Mesenchymal stem cell (in vitro differentiated cells and primary cell): ENCODE measurements at places on chromosomes 2 and 18.
A peak's percentile ranks its signal among the peaks of the same experiment; 100 is the strongest.

DNA sequence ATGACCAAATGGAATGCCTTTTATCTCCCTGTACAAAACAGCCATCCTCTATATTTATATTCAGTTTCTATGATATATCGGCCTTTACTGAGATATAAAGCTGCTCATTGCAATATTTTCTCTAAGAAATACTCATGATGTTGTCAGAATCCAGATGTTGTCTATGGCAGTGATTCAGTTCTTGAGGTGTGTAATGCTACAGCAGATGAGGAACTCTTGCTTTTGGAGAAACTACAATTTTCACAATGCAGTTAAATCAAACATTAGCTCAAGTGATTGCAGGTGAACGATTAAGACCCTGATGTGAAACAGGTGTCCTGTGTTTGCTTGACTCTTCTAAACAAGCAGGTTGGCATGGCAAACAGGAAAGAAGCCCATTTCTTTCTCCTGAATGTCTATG, 256.2 kb upstream of the CDH20 start:
- no peak for DNase-seq

GRCh38 chr18:70385474-70385873, 96.6 kb downstream of the SOCS6 start:
- peak; percentile 32 for DNase-seq

DNA sequence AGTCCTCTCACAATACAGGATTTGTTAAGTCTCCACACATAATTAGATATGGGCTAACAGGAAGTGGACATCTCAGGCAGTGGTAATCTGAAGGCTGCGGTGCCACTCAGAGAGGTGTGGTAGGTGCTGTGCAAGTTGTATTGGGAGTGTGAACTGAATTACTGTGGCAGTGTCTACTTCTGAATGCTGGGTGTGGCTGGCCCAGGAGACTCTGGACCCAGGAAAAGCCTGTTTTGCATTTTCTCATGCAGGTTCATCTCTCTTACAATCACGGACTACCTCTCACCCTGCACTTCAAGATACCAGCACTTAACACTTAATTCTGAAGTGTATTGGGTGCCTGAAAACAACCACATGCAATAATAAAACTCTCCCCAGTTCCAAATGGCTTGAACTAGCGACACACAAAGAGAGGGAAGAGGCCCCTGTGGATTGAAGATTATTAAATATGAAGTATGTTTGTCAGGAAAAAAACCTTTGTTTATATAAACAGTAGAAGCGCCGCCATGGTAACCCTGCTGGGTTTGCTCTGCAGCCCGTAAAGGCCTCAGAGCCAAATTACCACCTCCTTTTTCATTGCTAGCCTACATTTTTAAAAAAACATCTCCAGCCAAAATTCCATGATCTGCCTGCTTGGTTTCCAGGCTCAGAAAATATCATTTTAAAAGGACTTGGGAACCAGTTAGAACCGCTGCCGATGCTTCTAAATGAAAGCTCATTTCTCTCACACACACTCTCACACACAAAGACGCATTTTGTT, 77.5 kb downstream of the GFPT1 start:
- DNase-seq, result peak; percentile 79

DNA sequence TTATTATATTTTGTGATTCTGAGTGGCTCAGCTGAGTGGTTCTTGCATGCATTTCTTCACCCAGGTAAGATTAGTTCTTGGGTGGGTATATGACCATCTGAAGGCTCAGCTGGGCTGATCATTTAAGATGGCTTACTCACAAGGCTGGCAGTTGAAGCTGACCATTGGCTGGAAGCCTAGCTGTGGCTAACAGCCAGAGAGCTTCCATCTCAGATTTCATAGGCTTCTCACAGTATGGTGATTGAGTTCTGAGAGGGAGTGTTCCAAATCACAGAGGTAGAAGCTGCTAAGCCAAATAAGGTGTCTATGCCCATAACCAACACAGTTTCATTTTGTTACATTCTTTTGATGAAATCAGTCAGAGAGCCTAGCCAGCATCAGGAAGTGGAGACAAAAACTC, 117.4 kb upstream of the RPRM start:
- no peak for DNase-seq

DNA sequence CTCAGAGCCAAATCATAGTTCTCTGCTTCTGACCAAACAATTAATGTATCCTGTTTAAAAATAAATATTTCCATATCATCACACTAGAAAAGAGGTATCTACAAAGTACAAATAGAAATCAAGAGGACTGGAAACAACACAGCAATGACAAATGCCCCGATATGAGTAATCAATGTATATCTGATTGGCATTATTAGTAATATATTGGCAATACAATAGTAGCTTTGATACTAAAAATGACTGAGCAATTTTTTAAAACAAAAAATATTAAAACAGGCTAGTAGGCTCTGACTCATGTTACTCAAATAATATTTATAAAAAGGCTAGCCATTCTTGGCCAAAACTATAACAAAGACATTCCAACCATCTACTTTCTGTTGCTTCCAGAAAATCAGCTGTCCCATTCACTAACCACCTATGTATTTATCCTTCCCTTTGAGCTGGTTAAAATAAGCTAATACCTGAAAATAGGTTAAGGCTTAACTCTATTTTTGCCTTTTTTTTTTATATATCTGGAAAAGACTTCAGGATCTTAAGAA, 13.3 kb downstream of the PPP4R3B start:
- peak; percentile 21 for DNase-seq

- DNase-seq, result no peak
Observed at GRCh38 chr2:23019476-23019875, 365.5 kb upstream of the KLHL29 start.

DNA sequence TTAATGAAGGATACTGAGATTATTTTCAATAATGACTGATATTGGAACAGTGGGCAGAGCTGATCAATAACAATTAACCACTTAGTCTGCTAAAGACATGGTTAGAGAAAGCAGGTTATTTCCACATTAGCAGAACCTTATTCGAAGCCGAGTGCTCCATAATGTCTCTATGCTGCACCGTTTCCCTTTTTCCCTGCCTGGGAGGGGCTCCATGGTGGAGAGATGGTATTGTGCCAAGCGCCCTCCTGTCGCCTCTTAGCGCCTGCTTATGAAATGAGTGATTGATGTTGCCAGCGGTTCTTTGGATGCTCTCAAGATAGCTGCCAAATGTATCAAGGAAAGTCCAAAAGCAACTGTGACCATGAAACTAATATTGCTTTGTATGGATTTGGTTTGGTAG, 34.6 kb upstream of the INSIG2 start:
- DNase-seq, result no peak

- peak; percentile 77 for DNase-seq
Observed at GRCh38 chr2:225025917-225026571, 16.2 kb downstream of the DOCK10 start.

DNA sequence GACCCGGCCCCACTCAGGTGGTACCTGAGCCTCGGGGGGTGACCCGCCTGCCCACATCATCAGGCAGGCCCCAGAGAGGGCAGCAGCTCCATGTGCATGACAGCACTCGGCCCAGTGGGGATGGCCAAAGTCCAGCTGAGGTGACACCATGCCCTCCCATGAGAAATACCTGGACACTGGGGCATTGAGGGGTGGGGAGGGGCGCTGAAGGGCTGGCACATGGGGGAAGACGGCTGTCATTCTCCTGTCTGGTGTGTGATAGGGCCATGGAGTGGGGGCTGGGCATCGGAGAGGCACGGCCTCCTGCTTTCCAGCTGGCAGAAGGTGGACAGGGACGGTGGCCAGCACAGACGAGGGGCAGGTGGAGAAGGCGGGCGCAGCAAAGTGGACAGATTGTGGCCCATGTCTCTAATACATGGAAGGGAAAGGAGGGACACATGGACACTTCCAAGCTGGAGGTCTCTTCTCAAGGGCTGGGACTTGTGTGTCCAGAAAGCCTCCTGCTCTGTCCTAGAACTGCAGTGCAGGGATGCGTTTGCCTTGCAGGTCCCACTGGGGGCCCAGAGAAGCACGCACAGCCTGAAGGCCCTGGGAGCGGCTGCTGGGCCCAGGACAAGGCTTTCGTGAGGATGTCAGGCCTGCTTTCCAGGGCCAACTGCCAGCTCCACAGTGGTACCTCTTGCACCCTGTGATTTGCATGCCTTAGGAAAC, 302.2 kb downstream of the NDUFA10 start:
- DNase-seq, result no peak
